Hepatocyte (in vitro differentiated cells): ENCODE measurements at places on chromosomes 1 and 21.

DNA sequence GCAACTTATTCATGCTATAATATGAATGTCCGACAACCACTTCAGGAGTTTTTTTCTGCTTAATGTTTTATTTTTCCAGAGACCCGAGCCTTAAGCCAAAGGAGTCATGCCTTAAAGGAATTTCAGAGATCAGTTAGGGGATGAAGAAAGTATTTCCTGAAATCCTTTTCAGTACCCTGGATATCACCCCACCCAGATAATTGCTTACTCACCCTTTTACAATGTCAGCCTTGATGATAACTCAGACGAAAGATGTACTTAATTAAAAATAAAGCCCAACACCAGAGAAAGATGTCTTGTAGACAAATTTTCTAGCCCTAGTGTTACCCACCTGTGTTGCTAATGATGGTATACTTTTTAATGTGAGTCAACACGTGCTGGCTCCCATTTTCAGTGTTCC, 124.1 kb downstream of the XCL2 start:
- DNase-seq, result no peak

DNA sequence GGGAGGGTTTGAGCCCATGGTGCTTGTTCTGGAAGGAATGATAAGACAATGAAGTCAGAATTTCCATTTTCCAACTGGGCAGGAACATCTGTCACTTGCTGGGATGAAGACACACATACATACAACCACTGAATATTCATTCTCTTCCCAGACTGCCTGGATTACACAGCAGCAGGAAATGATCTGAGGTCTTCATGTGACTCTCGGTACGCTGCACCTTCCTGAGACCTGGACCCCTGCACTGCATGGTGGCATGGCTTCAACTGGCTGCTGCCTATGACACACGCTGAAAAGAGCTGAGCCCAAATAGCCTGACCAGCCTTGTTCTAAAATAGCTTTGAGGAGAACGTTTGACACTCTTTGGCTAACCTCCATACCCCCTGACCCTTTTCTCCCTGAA, 150.6 kb downstream of the GABPA start:
- DNase-seq, result no peak

GRCh38 chr1:54542120-54542961, 5.7 kb upstream of the ACOT11 start:
- DNase-seq, result peak; percentile 89

GRCh38 chr1:248873993-248874533, 15.2 kb upstream of the ZNF692 start:
- DNase-seq, result peak; percentile 88

DNA sequence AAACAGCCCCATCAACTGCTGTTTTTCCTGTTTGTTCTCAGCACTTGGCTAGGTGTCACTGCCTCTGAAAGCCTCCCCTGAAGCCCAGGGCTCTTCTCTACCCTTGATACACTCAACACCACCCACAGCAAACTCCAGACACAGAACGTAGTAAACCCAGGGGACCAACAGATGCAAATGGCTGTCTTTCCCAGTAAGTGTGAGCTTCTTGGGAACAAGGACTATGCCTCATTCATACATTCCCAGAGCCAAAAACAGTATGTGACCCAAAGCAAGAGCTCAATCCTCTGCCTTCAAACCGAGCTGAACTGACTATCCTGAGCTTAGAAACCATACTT, 4.4 kb downstream of the LBR start:
- no peak for DNase-seq

DNA sequence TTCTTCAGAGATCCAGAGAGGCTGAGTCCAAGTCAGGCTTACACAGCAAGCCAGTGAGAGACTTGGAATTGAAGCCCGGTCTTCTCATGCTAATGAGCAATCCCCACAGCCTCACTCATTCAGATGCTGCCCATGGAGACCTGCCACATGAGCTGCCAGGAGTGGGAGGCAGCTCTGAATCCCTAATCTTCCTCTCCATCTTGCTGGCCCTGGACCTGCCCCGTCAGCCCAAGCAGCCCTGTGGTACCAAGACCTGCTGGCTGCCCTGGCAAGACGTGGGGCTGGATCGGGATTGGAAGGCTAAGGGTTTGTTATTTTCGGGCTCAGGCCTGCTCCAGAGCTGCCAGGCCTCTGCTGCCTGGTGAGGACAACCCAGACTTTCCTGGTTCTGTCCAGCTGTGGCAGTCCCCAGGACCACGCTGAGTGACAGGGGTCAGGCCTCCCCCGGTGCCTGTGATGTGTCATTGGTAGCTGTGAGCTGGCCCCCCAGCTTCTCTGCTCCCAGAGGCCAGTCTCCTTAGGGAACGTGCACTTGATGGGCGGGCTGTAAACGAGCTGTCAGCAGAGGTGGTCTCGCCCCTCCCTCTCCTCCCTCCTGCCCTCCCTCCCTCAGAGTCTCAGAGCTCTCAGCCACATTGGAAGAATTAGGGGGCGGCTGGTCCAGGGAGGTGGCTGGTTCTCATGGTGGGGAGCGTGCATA, 135.0 kb downstream of the FOXD2 start:
- no peak for DNase-seq

DNA sequence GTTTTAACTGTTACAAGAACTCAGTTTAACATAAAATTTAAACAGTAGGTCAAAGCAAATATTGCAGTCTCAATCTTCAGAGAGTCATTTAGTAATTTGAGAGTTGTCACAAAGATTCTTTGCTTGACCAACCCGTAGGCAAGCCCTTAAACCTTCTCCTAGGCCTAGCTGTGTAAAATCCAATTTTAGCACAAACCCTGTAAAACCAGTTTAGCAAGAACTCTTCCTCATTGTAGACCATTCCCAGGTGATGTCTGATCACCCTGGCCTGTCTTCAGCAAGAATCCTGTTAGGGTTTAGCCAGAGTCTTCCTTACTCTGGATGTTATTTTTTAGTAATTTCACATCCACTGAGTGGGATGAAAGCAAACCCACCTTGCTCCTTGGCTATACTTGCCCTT, 30.1 kb downstream of the LRIG2 start:
- DNase-seq, result no peak

GRCh38 chr1:214331827-214332423, 51.0 kb downstream of the SMYD2 start:
- peak; percentile 44 for DNase-seq

DNA sequence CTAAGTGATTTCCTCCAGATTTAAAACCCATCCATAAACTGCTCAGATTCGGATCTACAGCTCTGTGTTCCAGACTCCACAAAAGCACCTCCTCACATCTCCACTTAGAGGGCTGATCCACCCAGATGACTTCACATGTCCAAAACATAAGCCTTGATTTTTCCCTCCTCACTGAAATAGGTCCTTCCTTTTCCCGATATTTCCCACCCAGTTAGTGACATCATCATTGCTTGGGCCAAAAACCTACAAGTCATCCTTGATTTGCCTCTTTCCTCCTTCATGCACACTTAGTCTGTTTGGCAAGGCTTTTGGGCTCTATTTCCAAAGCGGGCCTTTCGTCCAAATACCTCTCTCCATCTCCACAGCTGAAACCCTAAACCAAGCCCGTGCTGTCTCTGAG, 32.3 kb downstream of the CCDC185 start:
- no peak for DNase-seq

DNA sequence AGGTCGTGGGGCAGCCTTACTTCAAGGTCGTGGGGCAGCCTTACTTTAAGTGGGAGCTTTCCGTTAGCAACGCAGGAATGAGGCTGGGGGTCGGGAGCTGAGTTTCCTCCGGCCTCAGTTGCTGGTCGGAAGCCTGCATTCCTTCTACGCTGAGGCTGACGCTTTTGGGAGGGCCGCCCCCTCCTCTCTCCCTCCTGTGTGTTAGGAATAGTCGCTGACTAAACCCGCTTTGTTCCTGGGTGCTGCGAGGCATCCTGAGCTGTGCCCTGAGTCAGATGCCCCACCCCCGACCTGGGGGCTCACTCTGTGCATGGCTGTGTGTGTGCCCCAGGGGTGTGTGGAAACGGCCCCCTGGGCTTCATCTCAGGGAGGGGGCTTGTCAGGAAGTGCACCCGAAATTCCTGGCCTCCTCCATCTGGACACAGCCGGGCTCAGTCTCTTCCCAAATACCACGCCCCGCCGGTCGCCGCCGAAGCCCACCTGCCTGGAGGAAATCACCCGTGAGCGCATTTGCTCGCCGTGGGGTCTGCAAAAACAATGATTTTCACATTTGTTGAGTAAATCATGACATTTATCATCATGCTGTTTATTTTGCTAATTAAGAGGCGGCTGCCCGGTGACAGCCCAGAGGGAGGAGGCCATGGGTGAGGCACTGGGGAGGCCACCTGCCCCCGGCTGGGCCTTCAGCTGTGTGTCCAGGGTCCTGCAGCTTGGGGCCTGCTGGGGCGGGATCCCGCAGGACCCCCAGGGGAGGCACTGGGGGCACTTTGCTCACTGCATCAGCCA, 121.4 kb downstream of the PRDM16 start:
- no peak for DNase-seq

GRCh38 chr1:27912429-27912828, 22.4 kb upstream of the SMPDL3B start:
- DNase-seq, result no peak

DNA sequence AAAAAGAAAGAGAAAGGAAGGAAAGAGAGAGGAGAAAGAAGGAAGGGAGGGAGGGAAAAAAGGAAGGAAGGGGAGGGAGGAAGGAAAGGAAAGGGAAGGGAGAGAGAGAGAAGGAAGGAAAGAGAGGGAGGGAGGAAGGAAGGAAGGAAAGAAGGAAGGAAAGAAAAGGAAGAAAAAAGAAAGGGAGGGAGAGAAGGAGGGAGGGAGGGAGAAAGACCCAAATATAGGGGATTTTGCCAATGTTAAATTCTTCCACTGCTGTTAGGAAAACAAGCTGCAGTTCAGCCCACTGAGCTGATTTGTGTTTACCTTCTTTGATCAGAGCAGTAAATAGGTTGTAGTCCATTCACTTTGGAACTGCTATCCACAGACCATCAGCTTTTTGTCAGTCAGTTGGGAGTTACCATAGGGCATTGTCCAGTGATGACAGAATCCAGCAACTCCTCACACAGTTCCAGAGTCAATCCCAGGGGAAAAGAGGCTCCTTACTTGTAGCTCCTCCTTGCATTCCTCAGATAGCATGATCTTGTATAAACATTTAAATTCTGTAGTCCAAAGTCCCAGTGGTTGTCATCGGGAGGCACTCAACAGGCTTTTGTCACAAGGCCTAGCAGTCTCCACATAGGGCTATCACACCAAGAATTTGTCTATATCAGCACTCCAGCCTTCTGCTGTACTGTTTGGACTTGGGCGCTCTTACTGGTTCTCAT, 13.5 kb upstream of the PPP1R8 start:
- DNase-seq, result peak; percentile 83

- no peak for DNase-seq
Measured at GRCh38 chr1:158251163-158251562, 3.1 kb upstream of the CD1A start.

DNA sequence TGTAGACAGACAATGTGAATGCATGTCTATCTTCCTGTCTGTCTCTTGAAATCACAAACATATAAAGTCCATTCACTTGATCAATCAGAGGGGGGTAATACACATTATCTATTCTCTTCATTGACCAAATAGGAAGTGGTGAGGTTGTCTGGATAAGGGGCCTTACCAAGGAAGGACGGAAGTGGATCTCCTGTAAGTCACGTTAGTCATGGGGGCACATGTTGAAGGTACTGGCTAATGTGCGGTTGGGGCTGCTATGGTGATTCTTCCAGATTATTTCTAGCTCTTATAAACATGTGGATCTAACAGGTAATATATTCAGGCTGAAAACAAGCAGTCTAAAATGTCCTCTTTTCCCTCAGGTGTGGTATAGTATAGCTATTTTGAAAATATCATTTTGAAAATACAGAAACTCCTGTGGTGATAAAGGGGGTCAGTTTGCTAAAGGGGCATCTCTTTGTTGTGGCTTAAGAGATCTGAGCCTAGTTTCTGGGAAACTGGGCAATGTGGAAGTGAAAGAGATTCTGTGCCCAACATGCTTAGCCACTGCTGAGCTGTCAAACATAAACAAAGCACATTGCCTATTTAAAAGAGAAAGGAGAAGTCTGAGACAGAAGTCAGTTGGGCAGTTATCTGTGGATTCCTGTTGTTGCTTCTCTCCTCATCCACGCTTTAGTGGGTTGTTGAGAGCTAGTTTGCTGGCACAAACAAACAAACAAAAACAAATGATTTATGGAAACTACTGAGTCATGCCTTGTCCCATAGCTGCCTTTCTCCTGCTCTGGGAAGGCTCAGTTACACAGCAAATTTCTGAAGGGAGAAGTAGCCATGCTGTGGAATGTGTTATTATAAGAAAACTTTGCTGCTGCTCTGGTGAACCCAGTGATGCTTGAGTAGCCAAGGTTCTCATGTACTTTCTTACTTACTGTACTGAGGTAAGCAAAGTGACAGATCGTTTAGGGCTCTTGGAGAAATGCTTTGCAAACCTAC, 166.9 kb downstream of the HLX start:
- no peak for DNase-seq

- DNase-seq, result no peak
Measured at GRCh38 chr1:230824551-230824918, 43.8 kb downstream of the C1orf198 start.
